NCI-H774 (cell line): ENCODE measurements at places on chromosomes 3 and 15.

GRCh38 chr3:11807686-11808085 lies 39.0 kb downstream of the TAMM41 start:
- DNase-seq: no peak

GRCh38 chr3:24503616-24504113 lies 9.0 kb upstream of the THRB start:
- no peak for DNase-seq

DNA sequence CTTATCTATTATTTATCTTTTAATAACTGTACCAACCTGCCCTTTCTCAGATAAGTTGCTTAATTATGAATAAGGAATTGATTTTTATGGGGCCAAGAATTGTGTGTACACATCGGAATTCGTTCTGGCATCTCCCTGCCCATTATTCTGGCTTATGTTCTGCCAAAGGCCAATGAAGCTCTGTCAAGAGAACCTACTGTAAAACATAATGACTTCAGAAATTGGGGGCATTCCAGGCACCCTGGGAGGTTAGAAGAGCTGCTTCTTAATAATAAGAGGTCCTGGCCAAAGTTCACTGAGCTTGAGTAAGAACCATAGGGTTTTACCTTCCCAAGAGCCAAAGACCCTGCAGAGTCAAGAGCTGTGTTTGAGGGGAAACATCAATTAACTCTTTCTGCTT lies 261.7 kb downstream of the SLC9A9 start:
- DNase-seq: no peak

DNA sequence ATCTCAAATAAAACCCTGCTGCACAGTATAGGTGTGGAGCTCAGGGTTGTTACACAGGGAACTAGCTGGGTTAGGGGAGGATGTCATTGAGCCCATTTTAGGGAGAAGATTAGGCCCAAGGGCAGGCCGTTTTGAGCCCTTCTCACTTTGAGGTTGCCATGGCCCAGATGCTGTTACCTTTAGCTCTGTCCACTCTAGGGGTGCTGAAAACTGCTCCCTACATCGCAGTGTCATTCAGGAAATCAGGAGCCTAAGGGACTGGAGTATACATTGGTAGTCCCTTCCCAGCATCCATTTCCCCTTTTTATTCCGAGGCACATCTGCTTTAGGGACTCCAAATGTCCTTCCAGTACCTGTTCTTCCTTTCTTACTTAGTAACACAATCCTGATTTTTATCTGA lies 79.0 kb upstream of the SELENOK start:
- no peak for DNase-seq

- no peak for DNase-seq
Observed at GRCh38 chr3:175885231-175885766, 1026.2 kb downstream of the NAALADL2 start.

DNA sequence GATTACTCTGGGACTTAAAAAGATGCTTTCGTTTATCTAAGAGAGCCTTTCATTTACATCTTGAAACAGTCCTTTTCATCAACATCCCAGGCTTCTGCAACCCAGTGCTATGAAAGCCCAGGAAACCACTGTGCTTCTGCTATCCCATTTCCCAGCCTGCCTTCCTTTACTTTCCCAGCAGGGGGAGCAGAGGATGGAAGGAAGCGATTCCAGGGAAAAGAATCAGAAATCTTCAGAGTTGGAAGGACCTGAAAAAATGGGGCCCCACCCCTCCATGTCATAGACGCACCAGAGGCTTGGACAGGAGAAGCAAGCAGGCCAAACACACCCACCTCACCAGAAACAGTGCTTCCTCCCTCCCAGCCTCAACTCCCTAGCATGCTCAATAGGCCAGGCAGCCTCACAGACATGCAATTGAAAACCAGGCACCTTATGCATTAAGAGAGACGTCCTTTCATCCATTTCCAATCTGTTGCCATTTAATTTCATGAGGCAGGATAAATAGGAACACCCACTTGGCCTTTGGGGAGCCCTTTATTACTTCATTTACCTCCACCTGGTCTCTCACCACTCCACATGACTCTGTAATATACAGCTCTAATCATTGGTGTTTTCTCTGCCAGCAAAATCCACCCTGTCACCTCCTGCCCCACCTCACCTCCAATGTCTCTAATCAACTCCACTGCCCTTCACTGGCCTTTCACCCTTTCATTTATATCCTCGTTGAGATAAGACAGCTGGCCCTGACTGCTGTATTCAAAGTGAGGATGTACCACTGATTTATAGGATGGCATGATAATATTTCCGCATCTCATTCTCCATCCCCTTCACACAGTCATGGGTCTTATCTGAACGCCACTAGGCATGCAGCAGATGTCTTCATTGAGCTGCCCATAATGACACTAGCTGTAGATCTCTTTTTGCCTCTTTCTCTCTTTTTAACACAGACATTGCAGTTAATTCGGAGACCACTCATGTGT lies 583.9 kb downstream of the NTRK3 start:
- peak; percentile 17 for DNase-seq

DNA sequence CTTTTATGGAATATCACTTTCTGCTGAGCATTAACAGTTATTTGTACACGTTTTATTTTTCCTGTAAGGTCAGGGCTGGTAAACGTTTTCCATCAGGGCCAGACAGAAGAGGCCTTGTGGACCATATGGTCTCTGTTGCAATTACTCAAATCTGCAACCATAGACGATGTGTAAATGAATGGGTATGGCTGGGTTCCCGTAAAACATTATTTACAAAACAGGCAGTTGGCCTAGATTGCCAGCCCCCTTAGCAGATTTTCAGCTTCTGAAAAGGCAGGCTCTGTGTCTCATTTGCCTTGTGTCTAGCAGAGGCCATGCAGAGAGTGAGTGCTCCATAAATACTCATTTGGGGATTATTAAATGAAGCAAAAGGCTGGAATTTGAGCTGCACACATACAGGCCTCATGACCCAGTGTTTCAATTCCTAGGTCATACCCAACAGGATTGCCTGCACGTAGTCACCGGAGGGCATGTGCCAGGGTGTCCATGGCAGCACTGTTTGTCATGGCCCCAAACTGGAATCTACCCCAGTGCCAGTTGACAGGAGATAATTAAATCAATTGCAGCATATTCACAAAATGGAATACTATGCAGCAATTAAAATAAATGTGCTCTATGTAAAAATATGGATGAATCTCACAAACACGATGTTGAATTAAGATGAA lies 51.3 kb downstream of the GPD1L start:
- DNase-seq: no peak
